ENCODE measurements at places on chromosomes 12 and 14.

- DNase-seq: no peak
These were observed 132.2 kb downstream of the FLRT2 start for GRCh38 chr14:85662096-85662495.

DNA sequence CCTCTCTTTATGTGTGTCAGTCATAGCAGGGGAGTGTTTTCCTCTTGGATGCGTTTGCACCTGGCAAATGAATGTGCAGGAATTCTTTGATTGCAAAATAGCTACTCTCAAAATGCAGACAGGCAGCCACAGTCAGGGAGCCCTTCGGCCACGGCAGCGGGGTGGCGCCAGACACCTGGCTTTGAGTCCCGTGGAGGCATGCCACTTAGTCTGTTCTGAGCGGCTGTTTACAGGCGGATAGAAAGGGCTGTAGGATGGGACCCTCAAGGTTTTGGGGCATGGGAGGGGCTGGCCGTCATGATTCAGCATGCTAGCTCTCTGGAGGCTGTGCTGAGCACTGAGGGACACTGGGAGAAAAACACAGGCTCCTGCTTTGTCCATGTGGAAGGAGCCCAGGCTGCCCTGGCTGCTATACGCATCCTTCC is 117.1 kb downstream of the SLC25A47 start:
- no peak for DNase-seq

- no peak for DNase-seq
These were observed 261.7 kb upstream of the FKBP4 start for GRCh38 chr12:2533036-2533435.

GRCh38 chr14:81192594-81192993 is 28.2 kb downstream of the GTF2A1 start:
- DNase-seq: no peak

DNA sequence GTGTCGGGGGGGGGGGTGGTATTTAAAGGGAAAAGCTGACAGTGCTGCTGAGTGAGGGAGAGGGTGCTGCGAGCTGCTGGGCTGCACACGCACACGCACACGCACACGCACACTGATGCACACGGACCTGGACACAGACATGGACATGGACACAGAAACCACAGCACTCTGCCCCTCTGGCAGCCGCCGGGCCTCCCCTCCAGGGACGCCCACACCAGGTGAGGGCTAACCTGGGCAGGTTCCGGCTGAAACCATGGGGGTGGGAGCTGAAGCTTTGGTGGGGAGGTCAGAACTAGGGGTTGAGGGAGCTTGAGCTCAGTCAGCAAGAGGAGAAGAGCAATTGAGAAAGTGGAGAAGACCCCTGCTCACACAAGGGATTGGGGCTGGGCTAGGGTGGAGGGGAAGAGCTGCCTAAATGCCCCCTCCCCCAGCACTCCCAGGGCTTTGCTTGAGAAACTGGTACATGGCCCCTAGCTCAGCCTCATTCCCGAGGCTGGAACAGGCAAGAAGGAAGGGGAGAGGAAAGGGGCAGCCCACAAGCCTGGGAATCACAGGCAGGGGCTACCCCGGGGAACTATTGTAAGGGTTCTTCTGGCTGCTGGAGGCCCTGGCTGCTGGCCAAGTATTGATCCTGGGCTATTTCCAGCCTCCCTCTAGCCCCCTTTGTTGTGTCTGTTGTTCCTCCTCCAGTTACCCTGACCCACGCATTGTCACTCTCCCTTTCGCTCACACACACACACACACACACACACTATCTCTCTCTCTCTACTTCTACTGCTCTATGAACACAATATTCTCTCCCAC is at the start of gene REM2:
Gene REM2 (plus strand): TSS at position 50 of the 804 bp plus-strand sequence. CDS start 66 bp downstream, at position 116.
- no peak for DNase-seq

DNA sequence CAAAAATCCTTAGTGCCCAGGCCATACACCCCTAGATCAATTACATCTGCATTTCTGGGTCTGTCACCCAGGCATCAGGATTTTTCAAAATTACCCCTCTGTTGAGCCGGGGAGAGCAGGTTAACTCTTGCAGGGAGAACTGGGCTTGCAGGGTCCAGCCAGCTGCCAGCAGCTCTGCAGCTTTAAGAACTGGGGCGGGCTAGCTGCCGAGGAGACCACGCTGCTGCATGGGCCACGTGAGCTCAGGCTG is at the start of gene DGLUCY:
Gene DGLUCY (plus strand): TSS at position 245 of the 250 bp plus-strand sequence. CDS start 46,222 bp downstream, outside the sequence.
- no peak for DNase-seq

DNA sequence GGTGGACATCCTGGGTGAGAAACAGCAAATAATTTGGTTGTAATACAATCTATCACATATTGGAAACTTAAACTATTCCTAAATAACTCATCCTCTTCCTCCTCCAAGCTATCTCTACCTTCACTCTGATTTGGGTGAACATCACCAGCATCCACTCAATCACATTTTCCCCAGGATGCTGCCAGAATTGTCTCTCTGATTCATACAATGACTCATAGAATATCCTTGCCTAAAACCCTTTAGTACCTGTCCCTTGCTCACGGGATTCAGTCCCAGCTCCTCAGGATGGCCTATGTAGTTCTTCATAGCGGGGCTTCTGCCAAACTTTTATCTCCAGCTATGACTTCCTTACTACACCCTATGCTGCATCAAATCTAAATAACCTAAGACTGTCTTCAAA is 146.8 kb downstream of the EMP1 start:
- no peak for DNase-seq

GRCh38 chr12:101761350-101761749 is 22.1 kb upstream of the SYCP3 start:
- DNase-seq: no peak

- DNase-seq: no peak
These were observed 10.8 kb upstream of the GTF2A1 start for GRCh38 chr14:81231540-81231939.

DNA sequence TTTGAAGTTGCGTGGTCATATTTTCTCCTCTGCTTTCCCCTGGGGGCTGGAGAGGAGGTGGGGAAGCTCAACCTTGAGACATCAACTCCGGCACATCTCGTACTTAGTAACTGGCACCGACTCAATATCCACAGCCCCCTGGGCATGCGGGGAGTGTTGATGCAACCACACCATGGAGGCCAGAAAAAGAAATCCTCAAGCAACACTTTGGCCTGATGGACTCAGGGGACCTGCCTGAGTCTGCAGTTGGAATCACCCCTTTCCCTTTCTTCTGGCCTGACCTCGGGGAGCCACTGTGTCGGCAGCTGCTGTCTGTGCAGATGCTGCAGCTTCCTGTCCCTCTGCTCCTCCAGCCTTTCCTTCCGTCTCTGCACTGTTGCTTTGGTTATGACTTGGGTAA is 11.4 kb upstream of the AACS start:
- no peak for DNase-seq

- no peak for DNase-seq
These were observed 83.1 kb downstream of the MAPKAPK5 start for GRCh38 chr12:111925171-111925570.

DNA sequence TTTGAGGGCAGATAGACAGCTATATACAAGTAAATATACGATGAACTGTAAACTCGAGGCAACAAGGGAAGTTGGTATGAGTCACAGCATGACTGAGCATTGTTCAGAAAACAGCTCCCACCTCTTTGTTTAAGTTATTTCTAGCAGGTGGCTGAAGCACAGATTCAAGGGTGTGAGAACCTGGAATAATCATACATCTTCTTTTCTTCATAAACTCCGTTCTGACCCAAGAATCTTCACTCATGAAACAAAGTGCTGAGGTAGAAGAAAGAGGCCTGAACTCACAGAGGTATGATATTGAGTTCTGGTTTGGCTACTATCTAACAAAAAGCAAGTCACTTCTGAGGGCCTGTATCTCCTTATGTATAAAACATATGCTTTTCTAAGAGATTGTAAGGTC is 364.1 kb upstream of the KITLG start:
- no peak for DNase-seq

- DNase-seq: no peak
These were observed 91.7 kb upstream of the PELI2 start for GRCh38 chr14:56026506-56026905.

GRCh38 chr12:69108037-69108436 is 131.3 kb upstream of the CPSF6 start:
- DNase-seq: no peak

- no peak for DNase-seq
These were observed 82.0 kb upstream of the SFSWAP start for GRCh38 chr12:131628766-131629448.

GRCh38 chr12:130336723-130337487 is 782 bp upstream of the PIWIL1 start:
- no peak for DNase-seq

- DNase-seq: no peak
These were observed 107.0 kb downstream of the HECTD4 start for GRCh38 chr12:112275207-112275606.
